Testis (tissue), 5 donors: ENCODE measurements at places on chromosomes 12 and 14. TPM values are rescaled to one million over a fixed set of nuclear protein-coding genes. Genes with fewer than 3 reads are reported as not detected.
A peak's percentile ranks its signal among the peaks of the same experiment; 100 is the strongest.

- DNase-seq: peak; percentile 31
These were observed 400.9 kb downstream of the SNAPC1 start for GRCh38 chr14:62162998-62163589.

GRCh38 chr12:6336889-6337853 is 4.7 kb downstream of the TNFRSF1A start:
- no peak for DNase-seq

- DNase-seq: no peak
These were observed 177.7 kb downstream of the CCDC91 start for GRCh38 chr12:28367993-28368392.

GRCh38 chr12:89642959-89643358 is 65.7 kb downstream of the ATP2B1 start:
- no peak for DNase-seq

DNA sequence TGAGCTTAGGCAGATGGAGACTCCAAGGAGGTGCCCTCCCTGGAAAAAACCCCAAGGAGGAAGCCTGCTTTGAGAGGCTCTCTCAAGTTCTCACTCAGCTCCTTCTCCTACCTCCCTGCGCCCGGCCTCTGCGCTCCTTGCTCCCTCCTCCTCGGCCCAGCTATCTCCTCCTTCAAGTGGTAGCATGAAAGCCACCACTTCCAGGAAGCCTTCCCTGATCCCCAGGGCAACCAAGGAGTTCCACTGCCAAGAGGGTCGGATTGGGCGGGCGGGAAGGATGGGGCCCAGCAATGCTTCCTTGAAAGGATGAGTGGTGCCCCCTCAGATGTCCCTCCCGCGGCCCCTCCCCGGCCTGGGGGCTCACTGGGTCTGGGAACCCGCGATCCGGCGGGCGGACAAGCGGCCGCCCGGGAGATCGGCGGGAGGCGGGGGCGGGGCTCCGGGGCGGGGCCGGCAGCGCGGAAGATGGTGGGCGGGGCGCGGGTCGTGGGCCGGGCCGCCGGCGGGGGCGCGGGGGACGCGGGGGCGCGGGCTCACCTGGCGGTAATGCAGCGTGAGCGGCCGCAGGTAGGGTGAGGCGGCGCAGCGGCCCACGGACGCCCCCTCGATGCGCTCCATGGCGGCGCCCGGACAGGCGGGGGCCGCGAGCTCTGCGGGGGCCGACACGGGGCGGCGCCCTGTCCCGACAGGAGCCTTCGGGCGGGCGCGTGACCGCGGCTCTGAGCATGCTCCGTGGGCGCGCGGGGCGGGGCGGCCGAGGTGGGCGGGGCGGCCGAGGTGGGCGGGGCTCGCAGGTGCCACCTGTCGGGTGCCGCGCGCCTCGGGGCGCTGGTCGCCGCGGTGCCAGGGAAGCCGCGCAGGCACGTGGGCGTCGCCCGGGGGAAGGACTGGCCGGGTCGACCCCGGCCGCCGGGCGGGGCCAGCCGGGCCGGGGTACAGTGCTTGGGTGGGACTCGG is at the start of gene NUDT14:
Gene NUDT14 (minus strand): TSS at position 721 of the 957 bp plus-strand sequence. CDS start 103 bp downstream, at position 618.
- DNase-seq: peak; percentile 86

GRCh38 chr12:105454688-105455087 is 124.2 kb downstream of the C12orf75 start:
- no peak for DNase-seq

GRCh38 chr12:104555648-104556047 is 98.9 kb downstream of the CHST11 start:
- DNase-seq: no peak

- no peak for DNase-seq
These were observed 101.1 kb downstream of the PLEKHG7 start for GRCh38 chr12:92803903-92804302.

GRCh38 chr12:29398495-29398894 is 17.5 kb upstream of the ERGIC2 start:
- no peak for DNase-seq

DNA sequence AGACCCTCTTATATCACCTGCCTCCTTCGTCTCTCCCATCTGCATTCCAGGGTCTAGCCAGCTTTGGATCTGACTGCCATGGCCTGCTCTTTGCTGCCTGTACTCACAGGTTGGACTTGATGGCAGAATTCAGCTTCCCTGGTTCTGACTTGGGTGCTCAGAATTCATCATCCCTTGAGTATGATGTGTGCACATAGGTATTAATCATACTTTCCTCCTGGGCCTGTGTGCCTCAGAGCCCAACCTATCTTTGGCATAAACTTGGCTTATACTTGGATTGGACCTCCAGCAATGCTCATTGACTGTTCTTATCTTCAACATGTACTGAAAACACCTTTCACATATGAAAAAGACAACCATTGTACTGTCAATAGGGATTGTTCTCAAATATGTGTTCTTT is 70.7 kb upstream of the LMNTD1 start:
- DNase-seq: no peak

DNA sequence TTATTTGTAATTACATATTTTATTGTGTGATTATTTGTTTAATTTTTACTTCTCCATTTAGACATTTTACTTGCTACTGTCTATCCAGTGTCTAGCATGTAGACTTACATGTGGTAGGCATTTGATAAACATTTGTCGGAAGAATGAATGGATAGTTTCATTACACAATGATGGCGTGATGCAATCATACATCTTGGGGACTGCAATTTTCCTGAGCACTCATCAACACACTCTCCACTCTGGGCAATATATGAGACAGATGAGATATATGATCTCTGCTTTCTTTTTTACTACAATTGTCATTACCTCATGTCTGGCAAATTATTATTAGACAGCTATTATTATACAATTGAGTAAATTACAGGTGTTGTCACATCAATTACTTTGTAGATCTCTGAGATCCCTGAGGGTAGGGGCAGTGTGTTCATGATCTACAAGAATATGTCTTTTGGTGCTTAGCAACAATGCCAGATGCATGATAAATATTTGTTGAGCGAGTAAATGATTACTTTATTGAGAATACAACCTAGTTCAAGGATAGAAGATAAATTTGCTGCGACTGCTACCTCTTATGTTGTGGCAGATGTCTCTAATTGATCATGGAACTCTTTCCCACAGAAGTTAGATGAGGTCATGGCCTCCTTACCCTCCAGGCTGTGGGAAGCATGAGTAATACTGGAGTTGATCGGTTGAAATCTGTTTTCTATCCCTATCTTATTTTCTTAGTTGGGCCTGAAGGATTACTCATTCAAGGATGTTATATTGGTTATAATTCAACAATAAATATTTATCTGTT is 416.0 kb downstream of the LRIG3 start:
- DNase-seq: no peak

DNA sequence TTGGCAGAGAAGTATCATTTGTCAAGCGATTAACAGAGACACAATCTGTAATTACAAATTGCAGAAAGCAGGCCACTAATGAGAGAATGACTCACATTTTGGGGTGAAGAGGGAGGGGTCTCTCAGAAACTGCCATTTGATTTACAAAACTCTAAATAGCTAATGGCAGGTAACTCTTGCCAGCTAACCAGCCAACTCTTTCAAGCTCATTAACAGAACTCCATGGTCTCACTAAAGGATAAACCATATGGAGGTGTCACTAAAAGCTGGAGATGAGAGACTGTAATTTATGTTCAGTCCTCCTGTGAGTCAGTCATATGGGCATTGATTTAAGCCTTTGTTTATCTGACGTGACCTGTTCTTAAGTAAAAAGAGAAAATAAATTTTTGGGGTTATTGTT is 336.4 kb downstream of the FOXG1 start:
- DNase-seq: no peak

GRCh38 chr12:13198876-13199275 is 2.4 kb downstream of the EMP1 start:
- DNase-seq: no peak

Gene KRT4
- 0.19 TPM for total RNA-seq

Gene ABCD2
- 0.55 TPM for total RNA-seq

Gene COCH
- 5.0 TPM for total RNA-seq

Gene CLEC9A
- 2.6 TPM for total RNA-seq

Gene RPGRIP1
- 38.9 TPM for total RNA-seq

Gene SYNDIG1L
- total RNA-seq: 0.16 TPM

Gene NOS1
- total RNA-seq: 3.1 TPM

Gene CCNT1
- total RNA-seq: 50.2 TPM
